ENCODE measurements at places on chromosomes 1 and 21.

GRCh38 chr1:156726549-156727226, 1.6 kb upstream of the METTL25B start:
- peak; percentile 81 for DNase-seq

DNA sequence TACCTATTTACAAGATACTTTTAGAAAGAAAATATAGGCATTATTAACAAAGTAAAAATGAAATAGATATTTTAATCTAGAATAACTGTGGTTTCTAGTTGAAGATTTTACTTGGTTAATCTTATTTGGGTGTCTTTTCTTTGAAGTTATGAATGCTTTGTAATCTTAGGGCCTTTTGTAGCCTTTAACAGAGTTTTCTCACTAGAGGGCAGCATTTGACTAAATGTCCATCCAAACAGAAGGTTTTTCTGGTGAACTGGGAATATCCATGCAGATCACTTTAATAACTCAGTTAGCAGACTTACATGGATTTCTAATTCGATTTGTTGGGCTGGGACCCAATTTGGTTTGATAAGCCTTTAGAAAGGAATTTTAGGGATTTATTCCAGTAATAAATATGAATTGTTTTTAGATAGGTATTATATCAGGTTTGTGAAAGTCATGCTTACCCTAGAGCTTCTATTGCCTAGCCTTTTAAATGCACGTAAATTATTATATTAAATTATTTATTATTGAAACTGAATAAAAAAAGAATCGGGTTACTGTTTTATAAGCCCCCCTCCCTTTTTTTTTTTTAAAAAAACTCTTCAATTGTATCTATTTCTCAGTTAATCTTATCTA, 119.7 kb downstream of the ZNF326 start:
- DNase-seq, result peak; percentile 22

- DNase-seq, result no peak
Observed at GRCh38 chr1:39902460-39902807, 717 bp upstream of the MYCL start.

GRCh38 chr1:22309572-22309971, 142.1 kb upstream of the ZBTB40 start:
- DNase-seq, result no peak

DNA sequence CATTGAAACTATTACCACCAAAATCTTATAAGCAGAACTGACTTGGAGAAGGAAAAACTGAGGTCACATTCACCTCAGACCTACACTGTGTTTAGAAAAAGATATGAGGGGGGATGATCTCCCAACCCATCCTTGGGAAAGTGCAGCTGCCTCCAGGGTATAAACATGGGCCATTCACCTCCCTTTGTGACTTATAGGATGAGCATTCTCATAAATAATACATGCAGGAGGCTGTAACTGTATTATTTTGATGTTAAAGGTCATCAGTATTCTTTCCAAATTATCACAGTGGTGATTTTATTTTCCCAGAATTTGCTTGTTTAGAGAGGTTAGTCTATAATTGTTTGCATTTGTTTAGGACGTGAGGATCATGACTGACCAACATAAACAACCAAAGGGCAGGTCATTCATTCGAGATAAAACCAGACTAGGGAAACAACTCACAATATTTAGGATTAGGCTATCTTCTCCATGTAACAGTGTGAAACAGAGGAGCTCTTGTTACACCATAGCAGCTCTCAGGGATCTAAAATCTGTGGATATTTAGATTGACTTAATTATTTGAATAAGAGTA, 109.2 kb upstream of the NR5A2 start:
- no peak for DNase-seq

DNA sequence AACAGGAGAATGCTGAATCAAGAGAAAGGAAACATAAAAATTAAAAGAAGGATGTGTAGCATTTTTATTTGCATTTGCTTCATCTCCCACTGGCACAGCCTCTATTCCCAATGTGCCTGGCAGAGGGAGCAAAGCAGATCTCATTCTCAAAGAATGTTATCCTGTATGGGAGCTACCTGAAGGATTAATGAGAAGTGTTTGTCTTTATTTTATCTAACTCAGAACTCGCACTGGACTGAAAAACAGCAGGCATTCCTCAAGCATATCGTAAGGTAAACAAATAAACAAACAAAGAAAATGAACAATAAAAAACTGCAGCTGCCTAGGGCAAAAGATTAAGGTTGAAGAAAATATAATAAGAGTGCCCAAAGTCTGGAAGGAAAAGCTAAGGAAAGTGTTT, 12.7 kb upstream of the COL11A1 start:
- no peak for DNase-seq

- no peak for DNase-seq
Observed at GRCh38 chr1:79259390-79260336, 253.1 kb upstream of the ADGRL4 start.

DNA sequence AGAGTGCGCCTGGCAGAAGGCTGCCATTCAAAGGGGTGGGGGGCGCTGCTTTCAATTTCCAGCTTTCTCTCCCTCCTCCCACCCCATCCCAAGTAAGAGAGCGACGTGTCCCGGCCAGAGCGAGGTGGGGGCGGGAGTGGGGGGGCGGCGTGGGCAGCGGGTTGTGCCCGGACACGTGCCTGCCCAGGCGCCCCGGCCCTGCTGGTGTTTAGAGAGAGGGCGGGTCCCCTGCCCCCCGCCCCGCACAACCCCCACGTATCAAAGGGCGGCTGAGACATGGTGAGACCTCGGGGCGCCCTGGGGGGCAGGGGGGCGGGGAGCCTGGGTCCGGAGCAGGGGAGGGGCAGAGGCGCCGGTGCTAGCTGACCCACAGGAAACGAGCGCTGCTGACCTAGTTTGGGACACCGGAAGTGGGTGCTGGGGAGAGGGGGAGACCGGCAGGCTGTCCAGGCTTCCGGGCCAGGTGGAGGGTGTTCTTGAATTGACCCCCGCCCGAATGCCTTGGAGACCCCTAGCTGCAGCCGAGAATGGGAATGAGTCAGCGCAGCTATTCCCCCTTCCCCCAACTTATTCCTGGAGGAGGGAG, 1.3 kb downstream of the ZBTB7B start:
- peak; percentile 36 for DNase-seq

GRCh38 chr1:84973498-84974334, 23.2 kb downstream of the MCOLN2 start:
- DNase-seq, result peak; percentile 6
